ENCODE measurements at places on chromosomes 13 and 19.

DNA sequence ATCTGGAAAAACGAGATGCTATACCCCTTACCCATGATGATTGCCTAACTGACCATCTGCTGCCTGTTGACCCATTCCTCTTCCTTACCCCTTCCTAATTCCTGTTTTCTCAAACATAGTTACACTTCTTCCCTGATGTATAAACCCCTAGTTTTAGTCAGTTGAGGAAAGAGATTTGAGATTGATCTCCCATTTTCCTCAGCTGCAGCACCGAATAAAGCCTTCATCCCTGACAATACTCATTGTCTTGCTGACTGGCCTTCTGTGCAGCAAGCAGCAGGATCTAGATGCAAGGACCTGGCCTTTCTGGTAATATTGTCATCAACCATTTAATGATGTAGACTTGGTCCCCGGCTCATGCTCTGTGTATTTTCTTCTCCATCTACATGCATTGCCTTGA, 999 bp upstream of the ZNF264 start:
- no peak for DNase-seq

GRCh38 chr13:42477596-42478190, 96.3 kb upstream of the TNFSF11 start:
- DNase-seq: no peak

DNA sequence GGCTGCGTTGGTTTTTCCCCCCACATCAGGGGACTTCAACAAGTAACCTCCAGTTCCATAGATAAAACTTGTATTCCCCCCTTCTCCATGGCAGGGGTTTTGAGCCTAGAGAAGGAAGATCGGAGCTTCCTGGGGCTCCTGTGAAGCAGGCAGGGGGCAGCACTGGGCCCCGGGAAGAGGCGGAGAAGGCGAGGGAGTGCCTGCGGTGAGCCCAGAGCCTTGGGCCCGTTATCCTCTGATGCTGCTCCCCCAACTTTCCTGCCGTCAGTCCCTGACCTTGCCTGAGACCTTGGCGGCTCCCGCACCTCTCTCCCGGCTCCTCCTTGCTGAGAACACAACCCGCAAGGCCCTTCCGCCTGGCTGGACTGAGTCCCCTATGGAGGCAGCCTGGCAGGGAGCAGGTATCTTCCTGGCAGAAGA, 2.5 kb downstream of the LIPE start:
- DNase-seq: no peak

DNA sequence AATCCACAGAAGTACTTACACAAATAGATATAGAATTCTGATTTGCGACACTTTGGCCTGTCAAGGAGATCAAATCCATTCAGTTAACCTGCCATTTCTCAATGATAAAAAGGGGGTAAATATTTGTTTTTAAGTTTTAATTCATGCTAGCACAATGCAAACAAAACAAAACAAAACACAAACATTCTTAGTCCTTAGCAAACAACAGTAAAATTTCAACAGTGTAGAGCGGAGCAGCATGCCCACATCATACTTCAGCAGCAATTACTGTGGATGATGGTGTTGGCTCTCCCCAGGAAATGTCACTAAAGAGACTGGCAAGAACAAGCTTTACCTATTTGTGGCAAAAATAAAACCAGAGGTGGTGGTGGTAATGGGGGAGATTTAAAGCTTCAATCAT, 625.2 kb upstream of the PCDH20 start:
- DNase-seq: no peak

GRCh38 chr13:48539550-48539949, 6.7 kb upstream of the RCBTB2 start:
- DNase-seq: no peak

- DNase-seq: no peak
Measured at GRCh38 chr19:30385666-30386065, 13.5 kb downstream of the ZNF536 start.

DNA sequence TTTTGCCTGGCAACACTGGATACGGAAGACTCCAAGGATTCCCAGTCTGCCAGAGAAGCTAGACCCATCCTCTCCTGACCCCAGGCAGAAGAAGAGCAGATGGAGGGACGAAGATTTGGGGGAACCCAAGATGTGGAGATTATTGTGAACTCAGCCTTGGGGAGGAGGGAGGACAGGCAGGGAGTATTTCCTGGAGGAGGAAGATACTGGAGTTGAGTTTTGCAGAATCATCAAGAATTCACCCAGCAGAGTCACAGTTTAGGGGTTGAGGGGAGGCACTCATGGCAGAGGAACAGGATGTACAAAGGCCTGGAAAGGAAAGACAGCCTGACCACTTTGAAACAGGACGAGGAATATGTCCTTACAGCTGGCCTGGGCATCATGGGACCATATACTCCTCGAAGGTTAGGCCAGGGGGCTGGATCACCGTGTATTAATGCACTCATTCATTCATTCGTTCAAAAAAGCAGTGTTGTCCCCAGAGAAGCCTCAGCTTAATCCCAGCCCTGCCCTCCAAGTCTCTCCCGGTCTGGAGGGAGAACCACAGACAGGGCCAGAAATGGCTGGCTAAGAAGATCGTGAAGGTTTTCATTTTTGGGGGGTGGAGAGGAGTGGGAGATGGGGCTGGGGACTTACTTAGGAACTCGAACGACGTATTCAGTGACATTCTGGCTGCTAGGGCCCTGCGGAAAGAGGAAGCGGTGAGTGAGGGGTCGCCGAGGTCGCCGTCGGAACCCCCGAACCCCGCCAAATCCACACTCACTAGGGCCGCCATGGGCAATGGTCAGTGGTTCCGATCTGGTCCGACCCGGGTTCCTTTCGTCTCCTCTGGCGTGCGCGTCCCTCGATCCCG, 517 bp downstream of the GTF2F1 start:
- DNase-seq: no peak

- DNase-seq: no peak
Measured at GRCh38 chr13:29396446-29396845, 199.0 kb downstream of the SLC7A1 start.

DNA sequence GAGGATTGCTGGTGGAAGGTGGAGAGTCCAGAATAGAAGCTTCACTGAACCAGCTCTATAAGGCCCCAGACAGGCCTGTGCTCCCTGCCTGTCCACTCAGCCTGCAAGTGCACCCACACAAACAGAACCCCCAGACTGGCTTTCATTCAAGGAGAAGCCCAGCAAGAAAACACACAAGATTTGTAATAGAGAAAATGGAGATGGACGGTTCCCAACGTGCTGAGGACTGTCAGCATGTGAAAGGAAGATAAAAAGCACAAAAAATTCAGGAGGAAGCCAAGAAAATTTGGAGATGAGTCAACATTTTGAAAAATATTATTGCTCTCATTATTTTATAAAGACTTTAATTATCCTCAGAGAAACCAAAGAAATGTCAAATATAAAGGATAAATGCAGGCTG, 218.2 kb upstream of the SLC10A2 start:
- no peak for DNase-seq

DNA sequence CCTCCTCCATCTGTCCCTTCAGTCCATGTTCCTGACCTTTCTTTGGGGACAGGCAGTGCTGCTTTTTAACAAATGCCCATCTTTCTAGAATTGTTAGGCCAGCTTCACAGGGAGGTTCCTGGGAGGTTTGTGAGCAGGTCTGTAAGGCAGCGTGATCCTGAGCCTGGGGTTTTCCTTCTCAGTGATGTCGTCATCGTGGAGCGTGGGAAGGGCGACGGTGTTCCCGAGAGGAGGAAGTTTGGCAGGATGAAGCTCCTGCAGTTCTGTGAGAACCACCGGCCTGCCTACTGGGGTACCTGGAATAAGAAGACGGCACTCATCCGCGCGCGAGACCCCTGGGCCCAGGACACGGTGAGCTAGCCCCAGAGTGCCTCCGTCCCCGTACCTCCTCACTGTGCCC, 26.8 kb downstream of the CHAF1A start:
- no peak for DNase-seq

DNA sequence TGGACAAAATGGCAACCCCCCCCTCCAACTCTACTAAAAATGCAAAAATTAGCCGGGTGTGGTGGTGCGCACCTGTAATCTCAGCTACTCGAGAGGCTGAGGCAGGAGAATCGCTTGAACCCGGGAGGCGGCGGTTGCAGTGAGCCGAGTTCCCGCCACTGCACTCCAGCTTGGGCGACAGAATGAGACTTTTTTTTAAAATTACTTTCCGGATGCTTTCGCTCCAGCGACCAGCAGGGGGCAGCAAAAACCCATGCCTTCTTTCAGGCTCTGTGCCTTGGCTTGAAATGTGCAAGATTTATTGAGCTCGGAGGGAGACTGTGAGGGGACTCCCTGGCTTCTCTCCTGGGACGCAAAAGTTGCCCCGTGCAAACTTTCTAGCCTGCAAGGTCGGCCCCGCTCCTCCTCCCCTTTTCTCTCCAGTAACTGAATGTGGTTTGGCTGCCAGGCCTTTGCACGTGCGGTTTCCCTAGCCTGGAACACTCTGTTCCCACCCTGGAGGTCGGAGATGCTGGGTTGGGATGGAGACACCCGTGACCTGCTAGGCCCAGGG, 61.4 kb upstream of the NFIC start:
- DNase-seq: peak; percentile 62

- DNase-seq: no peak
Measured at GRCh38 chr19:53388904-53389303, 6.0 kb upstream of the ZNF765 start.

DNA sequence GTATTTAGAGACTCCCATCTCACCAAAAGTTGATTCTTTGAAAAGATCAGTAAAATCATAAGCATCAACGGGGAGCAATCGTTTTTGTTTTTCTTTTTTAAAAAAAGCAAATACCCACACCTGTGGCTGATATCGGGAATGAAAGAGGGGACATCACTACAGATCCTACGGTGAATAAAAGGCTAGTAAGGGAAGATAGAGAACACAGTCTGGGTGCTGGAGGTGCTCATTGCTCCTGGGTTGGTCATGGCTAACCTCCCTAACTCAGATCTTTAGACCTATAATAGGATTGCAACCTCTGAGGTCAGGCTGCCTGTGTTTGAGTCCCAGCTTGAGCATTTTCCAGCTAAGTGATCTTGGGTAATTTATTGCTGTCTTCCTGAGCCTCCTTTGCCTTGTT, 1.1 kb downstream of the EHD2 start:
- DNase-seq: no peak

- no peak for DNase-seq
Measured at GRCh38 chr19:4700693-4700970, 23.0 kb downstream of the DPP9 start.

GRCh38 chr13:28719227-28720055, 671 bp upstream of the SLC46A3 start:
- no peak for DNase-seq

GRCh38 chr13:104106705-104107393, 1040.6 kb upstream of the SLC10A2 start:
- DNase-seq: no peak

- no peak for DNase-seq
Measured at GRCh38 chr13:109918179-109918711, 131.9 kb upstream of the IRS2 start.

DNA sequence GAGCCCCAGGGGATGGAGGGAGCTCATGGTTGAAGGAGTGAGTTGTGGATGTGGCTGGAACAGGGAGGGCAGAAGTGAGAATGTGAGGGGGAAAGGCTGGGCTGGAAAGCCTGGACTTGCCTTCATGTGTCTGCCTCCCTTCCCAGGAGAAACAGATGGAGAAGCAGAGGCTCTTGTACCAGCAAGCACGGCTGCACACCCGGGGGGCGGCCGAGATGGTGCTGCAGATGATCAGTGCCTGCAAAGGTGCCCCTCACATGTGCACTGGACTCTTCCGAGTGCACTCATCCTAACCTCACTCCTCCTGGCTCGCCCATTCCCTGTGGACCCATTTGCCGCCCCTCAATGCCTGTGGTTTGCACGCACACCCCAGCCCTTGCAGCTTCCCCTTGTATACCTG, 83.2 kb downstream of the MAP4K1 start:
- DNase-seq: no peak

DNA sequence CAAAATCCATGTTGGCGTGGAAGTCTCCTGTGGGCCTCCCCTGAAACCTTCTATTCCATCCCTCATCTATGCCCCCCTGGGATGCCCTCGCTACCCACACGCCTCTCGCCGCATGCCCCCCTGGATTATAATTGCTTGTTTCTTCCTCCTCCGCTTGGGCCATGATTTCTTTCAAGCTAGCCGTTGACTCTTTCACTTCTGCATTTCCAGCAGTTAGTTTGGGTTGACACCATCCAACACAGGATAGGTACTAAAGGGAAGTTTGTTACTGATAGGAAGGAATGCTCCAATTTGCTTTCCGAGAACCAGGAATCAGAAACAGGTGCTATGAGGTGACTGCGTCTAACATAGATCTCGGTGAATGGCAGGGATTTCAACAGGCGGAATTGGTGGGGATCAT, 7.7 kb upstream of the SLC25A15 start:
- DNase-seq: no peak

GRCh38 chr19:41133260-41133659, 19.0 kb downstream of the CYP2F1 start:
- DNase-seq: no peak

- DNase-seq: no peak
Measured at GRCh38 chr13:50467156-50468110, 376.1 kb downstream of the DLEU7 start.

GRCh38 chr13:92122186-92122853, 723.9 kb downstream of the GPC5 start:
- DNase-seq: no peak

DNA sequence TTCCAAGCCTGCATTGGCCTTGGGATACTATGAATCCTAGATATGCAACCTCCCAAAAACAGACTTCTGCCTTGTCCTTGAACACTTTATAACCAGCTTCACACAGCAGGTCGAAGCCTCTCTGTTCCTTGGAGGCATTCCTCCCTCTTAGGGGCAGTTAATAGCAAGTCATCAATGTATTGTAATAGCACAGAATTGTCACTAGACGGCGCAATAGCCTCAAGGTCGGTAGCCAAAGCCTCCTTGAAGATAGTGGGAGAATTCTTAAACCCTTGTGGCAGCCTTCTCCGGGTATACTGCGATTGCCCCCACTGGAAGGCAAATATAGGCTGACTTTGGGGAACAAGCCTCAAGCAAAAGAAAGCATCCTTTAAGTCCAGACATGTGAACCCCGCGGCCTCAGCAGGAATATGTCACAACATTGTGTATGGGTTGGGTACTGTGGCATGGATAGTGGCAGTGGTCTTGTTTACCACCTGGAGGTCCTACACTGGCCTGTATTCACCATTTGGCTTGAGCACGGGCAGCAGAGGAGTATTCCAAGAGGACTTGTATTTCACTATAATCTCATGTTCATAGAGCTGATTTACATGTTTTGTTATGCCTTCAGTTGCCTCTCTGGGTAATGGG, 61.1 kb downstream of the ZNF431 start:
- DNase-seq: no peak

GRCh38 chr19:35045667-35046300, 4.3 kb downstream of the HPN start:
- no peak for DNase-seq

DNA sequence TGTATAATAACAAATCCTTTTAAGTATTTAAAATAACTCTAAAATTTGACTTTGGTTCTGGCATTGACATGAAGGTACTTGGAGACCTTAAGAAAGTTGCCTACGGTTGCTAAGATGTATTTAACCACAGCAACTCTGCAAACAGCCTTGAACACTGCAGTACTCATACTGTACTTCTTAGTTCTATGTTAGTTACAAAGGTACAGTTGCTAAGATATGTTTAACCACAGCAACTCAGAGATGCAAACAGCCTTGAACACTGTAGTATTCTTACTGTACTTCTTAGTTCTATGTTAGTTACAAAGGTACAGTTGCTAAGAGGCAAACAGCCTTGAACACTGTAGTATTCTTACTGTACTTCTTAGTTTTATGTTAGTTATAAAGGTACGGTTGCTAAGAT, 268.3 kb upstream of the MIR17HG start:
- DNase-seq: no peak

Measured in T-helper 17 cell (primary cell).